GM12892 (cell line): ENCODE measurements at places on chromosomes 6 and 20.
A peak's percentile ranks its signal among the peaks of the same experiment; 100 is the strongest.

- no peak for DNase-seq
Measured at GRCh38 chr6:137711972-137712371, 155.1 kb upstream of the TNFAIP3 start.

DNA sequence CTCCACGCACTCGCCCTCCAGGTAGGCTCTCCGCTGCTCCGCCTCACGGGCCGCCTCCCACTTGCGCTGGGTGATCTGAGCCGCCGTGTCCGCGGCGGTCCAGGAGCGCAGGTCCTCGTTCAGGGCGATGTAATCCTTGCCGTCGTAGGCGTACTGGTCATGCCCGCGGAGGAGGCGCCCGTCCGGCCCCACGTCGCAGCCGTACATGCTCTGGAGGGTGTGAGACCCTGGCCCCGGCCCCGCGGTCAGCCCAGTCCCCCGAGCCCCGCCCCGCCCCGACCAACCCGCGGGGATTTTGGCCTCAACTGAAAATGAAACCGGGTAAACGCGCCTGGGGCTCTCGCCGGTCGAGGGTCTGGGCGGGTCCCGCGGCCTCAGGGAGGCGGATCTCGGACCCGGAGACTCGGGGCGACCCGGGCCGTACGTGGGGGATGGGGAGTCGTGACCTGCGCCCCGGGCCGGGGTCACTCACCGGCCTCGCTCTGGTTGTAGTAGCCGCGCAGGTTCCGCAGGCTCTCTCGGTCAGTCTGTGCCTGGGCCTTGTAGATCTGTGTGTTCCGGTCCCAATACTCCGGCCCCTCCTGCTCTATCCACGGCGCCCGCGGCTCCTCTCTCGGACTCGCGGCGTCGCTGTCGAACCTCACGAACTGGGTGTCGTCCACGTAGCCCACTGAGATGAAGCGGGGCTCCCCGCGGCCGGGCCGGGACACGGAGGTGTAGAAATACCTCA, 598 bp downstream of the HLA-B start:
- DNase-seq: peak; percentile 43

DNA sequence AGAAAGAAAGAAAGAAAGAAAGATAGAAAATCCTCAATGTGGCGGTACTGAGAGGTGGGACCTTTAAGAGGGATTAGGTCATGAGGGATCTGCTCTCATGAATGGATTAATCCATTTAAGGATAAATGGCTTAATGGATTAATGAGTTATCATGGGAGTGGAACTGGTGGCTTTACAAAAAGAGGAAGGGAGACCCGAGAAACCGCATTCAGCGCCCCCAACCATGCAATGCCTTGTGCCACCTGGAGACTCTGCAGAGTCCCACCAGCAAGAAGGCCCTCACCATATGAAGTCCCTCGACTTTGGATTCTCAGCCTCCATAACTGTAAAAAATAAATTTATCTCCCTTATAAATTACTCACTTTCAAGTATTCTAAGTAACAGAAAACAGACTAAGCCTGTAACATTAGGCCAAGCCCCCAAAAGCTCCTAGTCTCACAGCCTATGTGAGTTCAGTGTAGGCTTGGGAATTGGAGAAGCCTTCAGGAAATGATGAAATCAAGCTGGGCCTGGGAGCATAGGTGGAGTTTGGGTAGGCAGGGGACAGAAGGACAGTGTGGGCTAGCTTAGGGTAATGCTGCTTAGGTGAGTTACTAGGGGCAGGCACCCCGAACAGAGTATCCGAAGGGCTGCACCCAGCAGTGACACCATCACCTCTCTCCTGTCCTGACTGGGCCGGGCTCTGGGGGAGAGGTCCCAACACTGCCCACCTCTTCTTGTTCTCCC, 36.2 kb upstream of the RNF24 start:
- DNase-seq: no peak

GRCh38 chr6:160129881-160130615, 8.4 kb downstream of the SLC22A1 start:
- DNase-seq: no peak

DNA sequence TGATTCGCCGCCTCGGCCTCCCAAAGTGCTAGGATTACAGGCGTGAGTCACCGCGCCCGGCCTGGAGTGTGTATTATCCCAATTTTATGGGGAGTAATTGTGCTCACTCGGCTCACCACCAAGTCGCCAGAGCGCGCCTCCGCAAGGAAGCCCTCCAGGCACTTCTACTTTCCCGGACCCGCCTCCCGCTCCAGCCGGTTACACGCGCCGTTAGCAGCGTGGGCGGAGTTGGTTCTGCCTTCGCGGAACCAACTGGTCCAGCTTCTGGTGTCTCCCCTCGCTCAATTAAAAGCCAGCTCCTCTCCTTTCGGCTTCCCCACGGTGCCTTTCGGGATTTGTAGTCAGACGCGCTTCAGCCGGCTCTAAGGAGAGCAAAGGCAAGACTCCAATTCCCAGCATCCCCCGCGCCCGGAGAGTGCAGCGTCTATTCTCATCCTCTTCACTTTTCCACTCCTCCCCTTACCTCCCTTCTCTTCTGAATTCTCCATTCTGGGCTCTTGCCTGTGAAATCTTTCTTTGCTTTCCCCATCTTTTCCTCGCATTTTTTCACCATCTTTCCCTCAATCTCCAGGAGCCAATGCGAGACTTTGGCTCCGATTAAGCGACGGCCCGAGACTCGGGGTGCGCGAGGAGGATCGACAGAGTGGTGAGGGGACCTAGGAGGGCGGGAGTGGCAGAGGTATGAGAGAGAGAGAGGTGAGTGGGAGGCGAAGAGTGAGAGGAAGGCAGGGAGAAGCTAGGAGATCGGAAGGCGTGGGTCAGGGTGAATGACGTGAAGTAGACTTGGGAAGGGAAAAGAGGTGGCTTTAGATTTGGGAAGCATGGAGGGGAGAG, at the start of gene GTF2H4:
Gene GTF2H4 (plus strand): TSS at position 450 of the 834 bp plus-strand sequence.
- peak; percentile 88 for DNase-seq

GRCh38 chr6:18022398-18023231, 35.2 kb upstream of the KIF13A start:
- no peak for DNase-seq

DNA sequence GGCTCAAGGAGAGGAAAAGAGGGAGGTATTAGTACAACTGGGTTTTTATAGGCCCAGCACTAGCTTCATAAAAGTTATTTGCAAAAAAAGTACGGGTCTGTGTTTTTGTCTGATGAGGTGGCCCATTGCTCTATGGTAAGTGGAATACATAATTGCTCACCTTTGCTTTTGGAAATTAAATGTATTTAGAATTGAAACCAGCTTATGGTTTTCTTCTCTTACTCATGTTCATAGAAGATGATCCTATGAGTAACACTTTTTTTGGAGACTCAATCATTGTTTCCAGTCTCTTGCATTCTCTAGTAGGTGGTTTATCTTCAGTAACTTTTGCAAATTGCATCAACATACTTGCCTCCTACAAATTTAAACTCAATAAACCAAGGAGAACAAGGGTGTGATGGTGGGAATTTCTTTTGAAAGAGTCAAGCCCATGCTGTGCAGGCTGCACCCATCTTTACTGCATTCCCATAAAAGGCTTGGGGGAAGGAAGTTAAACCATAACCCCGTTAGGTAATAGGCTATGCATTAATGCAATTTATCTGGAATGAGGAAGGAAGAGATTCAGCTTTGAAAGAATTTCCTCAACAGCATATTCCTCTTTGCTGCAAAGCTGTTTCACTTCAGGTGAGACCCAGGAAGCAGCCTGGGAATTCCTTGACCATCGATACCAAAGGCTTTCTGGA, 48.5 kb upstream of the EDN1 start:
- DNase-seq: no peak

- DNase-seq: no peak
Measured at GRCh38 chr6:34281702-34282334, 33.0 kb upstream of the SMIM29 start.

- DNase-seq: peak; percentile 95
Measured at GRCh38 chr20:31968291-31969126, 558 bp downstream of the XKR7 start.

- DNase-seq: no peak
Measured at GRCh38 chr6:52995913-52996645, 995 bp upstream of the GSTA4 start.

GRCh38 chr6:37122861-37123260, 47.1 kb upstream of the PIM1 start:
- no peak for DNase-seq

GRCh38 chr6:109768485-109768884, 77.4 kb downstream of the FIG4 start:
- DNase-seq: no peak

DNA sequence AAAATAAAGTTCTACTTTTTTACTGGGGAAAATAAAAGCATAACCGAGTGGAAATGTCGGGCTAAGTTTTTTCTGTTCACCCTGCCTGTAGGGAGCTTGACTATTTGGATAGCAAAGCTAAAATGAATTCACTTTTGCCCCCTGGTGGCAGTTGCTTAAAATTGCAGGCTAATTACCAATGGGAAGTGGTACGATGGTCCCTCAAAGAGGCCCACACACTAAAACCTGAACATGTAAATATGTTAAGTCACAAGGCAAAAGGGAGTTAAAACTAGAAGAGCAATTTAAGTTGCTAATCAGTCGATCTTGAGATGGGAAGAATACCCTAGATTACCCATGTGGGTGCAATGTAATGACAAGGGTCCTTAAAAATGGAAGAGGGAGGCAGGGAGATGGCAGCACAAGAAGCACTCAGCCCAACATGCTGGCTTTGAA, 916 bp upstream of the SUN5 start:
- no peak for DNase-seq

DNA sequence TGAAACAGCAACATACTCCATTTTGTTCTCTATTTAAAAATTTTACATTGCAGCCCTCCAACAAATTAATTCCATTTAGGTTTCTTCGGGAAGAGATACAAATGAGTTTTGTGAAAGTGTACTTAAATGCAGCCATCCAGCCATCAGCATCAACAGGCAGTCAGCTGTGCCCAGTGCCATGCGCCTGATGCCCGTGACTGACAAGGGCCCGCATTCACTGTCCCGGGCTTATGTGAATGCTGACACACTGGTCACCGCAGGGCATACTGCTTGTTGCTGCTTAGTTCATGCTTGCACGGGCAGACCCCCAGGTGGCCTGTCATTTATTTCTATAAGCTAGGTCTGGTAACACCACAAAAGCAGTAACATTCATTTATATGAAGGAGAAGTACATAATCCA, 224.9 kb upstream of the QKI start:
- DNase-seq: no peak

- no peak for DNase-seq
Measured at GRCh38 chr20:36501367-36502006, 39.8 kb upstream of the MYL9 start.
